ENCODE measurements at places on chromosomes 6 and 20.

- DNase-seq, result no peak
Observed at GRCh38 chr6:160462551-160463109, 114.5 kb downstream of the SLC22A3 start.

DNA sequence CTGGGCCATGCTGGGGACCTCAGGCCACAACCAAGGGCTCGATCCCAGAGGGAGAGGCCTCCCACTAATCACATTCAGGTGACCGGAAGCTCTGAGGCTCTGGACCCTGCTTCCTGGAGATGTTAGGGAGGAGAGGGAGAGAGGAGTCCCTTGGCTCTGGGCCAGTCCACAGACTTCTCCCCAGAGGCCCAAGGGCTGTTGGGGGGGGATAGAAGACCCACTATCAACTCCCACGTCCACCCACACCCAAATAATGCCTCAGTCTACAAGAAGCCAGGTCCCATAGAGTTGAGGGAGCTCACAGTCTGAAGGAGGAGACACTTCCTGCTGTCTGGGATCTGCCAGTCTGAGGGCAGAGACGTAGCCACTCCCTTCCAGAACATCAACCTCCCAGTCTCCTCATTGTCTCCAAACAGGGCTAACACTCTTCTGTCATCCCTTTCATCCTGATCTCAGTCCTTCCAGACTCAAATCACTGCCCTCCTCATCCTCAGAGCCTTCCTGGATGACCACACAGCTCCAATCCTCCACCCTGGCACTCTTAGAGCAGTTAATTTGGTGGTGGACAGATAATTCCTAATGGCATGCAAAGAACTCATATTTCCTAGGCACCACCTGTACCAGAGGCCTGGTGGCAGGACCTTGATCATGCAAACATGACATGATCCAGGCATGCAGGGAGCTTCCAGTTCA is 69.9 kb downstream of the MRPL14 start:
- no peak for DNase-seq

DNA sequence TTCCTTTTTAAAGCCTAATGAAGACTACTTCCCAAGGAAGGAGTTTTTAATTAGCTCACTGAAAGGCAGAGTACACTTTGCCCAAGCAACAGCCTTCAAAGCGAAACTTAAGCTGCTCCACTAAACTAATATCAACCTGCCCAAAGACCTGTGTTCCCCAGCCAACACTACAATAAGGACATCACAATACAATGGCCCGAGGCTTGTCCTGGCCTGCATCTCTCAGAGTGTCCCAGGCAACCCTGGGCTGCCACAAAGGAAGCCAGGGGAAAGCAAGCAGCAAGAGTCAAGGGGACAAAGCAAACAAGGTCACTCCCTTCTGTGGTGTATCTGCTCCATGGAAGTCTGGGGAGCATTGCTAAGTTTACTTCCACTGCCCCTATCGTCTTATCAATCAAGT is 52.3 kb downstream of the PIGU start:
- no peak for DNase-seq

DNA sequence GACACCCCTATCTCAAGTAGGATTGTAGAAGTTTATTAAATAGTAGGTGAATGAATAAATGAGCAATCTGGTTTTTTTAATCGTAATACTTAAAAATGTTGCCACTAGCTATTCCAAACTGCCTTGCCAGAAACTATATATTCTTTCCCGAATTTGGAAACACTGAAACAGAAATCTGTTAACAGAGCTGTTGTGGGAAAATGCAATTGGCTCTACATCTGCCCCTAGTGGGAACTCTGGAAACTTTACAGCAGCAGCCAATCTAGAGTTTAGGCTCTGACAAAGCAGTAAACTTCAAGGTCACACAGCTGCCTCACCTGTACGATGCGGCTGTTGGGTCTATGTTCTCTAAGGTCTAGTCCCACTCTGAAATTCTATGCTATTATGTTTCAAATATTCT is 41.7 kb downstream of the SYNE1 start:
- DNase-seq, result no peak

GRCh38 chr20:61253640-61254511 is 1.8 kb downstream of the CDH4 start:
- no peak for DNase-seq

GRCh38 chr6:170360476-170360875 is 53.9 kb downstream of the FAM120B start:
- no peak for DNase-seq

DNA sequence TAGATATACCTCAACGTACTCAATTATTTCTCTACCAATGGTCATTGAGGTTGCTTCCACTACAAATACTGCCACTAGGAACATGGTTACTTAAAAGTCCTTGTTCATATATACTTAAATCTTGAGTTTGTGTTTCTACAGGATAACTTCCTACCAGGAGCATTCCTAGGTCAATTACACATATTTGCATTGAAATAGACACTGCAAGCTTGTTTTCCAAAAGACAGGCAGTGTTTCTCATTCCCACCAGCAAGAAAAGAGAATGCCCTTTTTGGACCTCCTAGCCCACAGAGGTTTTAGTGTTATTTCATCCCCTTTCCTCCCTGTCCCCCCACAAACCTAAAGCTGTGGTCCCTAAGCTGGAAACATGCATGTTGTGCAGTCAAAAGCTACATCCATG is 177.3 kb downstream of the ID4 start:
- DNase-seq, result peak; percentile 12

DNA sequence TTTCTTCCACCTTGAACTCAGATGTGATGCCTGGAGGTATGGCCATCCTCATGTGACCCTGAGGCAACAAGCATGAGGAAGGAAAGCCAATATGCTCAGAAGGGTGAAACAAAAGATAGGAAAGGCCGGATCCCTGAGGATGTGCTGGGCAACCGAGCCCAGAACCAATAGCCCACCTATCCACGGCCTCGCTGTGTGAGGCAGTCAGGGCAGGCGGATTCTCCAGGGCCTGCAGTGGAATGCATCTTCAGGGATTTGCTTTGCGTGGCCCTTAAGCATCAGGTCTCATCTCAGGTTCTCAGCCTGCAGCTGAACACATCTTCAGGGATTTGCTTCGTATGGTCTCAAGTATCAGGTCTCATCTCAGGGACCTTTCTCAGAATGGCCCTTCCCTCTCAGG is 139.8 kb downstream of the ANKRD60 start:
- no peak for DNase-seq

DNA sequence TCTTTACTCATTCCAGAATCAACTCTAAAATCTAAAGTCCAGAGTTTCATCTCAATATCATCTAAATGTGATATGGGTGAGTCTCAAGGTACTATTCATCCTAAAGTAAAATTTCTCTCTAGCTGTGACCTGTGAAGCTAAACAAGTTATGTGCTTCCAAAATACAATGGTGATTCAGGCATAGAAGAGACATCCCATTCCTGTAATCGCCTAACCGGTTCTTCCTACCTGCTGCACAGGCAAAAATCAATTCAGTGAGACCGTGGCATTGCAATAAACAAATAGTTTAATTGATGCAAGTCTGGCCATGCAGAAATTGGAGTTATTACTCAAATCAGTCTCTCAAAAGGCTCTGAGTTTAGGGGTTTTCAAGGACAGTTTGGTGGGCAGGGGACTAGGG is 232.8 kb downstream of the UBE3D start:
- DNase-seq, result no peak

GRCh38 chr20:1373614-1374013 is 19.2 kb downstream of the FKBP1A start:
- no peak for DNase-seq

GRCh38 chr20:33209789-33210188 is 7.4 kb upstream of the BPIFA3 start:
- no peak for DNase-seq

DNA sequence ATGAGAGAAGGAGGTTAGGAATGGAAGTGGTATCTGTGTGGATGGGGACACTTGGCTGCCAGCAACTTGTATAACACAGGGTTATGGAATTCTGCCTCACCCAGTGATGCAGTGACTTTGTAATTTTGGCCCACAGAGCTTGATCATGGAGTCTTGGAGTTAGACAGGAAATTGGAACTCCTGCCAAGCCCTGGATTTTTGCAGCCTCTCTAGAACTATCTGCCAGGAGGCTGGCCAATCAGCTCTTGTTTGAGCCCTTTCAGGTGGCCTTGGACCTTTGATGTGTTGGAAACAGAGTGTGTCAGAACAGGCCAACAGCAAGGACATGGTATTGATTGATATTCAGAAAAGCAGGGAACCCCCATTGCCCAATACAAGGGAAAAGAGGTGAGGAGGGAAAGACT is 157.7 kb upstream of the GGTLC1 start:
- no peak for DNase-seq

DNA sequence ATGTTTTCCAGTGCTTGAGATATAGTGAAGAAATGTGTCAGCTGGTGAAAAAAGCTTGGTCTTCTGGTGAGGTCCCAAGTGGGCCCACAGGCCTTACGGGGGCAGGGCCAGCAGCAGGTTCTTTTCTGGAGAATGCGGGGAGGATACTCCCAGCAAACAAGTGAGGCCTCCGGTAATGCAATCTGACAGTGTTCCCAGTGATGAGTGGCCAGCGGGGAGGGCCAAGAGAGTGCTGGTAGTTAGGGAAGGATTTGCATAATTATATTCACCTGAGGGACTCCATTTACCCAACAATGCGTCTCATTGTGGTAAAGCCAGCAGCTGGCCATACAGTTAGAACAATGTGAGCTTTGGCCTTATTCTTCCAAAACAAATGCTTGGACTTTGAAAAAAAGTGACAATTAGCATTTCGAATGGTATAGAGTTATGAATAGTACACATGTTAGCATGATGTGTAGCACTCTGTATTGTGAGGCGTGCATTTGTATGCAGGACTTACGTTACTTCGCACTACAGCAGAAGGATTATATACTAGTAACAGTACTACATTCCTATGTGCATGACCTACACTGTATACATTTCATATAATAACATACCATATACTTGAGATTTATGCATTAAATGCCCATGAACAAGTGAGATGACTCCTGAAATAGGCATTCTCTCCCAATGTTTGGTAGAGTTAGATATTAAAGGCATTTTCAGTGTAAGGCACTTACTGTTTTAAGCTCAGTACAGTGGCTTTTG is 69.8 kb downstream of the MYB start:
- peak; percentile 100 for DNase-seq

Data from NCI-H526 (cell line).